ENCODE measurements at places on chromosomes 6 and 20.

- no peak for DNase-seq
Observed at GRCh38 chr6:97151601-97152000, 131.4 kb downstream of the MMS22L start.

DNA sequence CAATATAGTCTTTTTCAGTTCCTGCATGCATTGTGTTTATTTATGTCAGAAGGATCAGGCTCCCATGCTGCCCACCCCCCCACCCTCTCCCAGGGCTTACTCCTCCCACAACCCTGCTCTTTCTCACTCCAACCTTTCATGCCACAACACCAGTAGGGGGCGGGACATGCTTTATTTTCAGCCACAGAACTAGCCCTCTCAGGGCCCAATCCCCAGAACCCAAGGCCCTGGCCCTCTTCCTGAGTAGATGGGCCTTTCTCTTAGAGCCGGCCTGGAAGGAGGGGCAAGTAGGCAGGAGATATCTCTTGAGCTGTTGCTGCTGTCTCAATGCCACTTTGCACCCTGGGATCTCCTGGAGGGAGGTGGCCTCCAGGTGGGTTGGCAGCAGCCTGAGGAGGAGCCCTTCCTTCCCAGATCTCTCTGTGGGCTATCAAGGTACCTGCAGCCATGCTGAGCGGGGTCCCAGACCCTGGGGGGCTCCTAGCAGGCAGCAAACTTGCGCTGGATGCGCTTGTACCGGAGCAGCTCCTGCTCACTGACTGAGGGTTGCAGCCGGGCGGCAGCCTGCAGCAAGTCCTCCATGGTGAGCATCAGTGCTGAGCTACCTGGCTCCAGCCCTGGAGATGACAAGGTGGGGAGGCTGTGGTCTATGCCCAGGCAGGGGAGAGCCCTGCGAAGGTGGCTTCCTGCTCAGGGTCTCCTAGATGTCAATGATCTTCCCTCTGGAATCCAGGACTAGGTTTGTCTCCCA lies 3.5 kb downstream of the GNMT start:
- DNase-seq, result peak; percentile 62

DNA sequence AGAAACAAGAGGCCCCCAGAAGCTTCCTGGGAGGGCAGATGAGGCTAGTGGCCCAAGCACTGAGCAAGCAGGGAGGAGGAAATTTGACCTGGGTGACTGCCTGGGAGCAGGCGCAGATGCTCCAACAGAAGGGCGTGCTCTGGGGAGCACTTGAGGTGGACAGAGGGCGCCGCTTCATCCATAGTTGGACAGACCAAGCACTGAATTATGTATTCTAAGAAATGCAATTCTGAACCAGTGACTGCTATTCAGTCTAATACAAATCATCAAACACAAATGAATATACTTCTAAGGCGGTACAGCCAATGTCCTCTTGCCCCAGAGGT lies 28.7 kb upstream of the IRF4 start:
- no peak for DNase-seq

GRCh38 chr6:24060982-24061754 lies 64.8 kb upstream of the NRSN1 start:
- DNase-seq, result no peak

DNA sequence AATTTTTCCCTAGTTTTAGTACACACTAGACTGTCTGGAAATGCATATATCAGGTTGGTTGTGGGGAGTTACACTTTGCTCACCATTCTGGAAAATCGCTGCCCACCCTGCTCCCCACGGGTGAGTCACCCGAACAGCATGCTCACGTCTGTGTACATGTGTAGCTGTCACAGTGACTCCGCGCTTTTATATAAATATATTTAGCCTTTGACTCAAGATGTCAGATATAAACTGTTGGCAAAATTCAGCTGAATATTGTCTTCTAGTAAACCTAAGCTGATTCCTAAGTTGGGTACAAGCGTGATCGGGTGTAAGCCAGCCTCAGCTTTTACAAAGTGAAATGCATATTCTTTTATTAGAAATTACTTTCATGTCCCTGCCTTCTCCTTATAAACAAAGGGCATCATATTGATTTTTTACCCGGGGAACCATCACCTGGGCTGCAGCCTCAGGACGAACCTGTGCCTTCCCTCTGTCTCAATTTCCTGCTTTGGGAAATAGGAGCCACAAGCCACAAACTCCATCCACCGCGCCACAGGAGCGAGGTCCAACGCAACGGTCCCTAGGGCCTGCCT lies 4.3 kb downstream of the SDCBP2 start:
- no peak for DNase-seq

DNA sequence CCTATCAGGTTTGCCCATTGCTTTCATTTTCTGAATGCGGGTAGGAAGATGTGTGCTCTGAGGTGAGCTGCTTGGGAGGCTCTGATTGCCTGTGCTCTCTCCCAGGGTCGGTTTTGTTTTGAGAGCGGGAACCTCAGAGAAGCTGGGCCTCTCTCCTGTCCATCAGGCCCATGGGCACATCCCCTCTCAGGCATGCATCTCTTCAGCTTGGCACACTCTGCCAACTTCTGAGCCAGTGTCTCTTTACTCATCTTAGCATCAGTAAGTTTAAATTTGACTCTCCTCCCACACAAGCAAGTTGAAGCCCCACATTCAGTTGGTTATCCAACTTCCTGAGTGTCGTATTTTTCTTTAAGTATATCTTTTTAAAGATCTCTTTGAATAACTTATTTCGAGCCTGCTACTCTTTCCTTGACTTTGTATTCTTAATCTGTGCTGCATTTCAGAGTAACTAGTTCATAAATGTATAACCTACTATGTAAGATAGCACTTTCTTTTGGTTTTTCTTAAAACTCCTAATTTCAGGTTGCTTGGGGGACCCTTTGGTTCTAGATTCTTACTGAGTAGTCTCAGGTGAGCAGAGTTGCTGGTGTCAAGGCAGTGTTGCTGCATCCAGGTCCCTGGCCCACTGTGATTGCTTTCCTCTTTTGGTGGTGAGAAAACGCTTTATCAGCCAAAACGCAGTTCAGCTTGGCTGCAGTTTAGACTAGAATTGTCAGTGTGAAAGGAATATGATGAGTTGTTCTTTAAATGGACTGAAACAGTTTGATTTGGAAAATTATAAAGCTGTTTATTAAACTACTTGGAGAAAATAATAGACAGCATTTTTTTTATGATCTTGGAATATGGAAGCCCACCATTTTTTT lies 54.8 kb downstream of the SNX9 start:
- no peak for DNase-seq

GRCh38 chr6:33772902-33773472 lies 15.9 kb downstream of the LEMD2 start:
- DNase-seq, result no peak

DNA sequence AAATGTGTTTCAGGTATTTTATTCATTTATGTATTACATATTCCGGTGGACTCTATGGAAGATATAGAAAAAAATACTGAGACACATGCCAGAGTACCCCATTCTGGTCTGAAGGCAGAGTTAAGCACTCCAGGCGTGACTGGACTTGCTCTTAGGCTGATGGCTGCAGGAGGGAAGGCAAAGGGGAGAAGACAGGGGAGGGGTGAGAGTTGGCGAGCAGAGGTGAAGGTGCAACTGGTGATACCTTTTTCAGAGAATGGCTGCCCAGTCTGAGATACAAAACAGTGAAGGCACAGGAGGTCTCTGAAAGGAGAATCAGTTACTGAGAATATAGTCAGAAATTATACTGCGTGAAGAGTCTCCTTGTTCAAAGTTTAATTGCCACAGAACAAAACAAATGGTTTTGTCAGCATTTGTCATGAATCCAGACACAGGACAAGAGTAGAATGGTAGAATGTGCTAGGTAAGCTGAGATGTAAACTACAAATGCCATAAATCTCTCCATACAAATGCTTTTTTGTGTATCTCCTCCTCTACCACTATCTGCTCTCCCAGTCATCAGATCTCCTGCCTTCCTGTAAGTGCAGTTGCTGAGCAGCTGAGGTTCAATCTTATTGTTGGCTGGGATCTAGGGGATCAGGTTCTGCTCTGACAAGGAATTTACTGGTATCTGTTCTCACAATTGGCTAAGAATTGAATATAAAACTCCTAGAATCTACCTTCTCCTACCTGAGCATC lies 104.2 kb upstream of the DST start:
- DNase-seq, result no peak

DNA sequence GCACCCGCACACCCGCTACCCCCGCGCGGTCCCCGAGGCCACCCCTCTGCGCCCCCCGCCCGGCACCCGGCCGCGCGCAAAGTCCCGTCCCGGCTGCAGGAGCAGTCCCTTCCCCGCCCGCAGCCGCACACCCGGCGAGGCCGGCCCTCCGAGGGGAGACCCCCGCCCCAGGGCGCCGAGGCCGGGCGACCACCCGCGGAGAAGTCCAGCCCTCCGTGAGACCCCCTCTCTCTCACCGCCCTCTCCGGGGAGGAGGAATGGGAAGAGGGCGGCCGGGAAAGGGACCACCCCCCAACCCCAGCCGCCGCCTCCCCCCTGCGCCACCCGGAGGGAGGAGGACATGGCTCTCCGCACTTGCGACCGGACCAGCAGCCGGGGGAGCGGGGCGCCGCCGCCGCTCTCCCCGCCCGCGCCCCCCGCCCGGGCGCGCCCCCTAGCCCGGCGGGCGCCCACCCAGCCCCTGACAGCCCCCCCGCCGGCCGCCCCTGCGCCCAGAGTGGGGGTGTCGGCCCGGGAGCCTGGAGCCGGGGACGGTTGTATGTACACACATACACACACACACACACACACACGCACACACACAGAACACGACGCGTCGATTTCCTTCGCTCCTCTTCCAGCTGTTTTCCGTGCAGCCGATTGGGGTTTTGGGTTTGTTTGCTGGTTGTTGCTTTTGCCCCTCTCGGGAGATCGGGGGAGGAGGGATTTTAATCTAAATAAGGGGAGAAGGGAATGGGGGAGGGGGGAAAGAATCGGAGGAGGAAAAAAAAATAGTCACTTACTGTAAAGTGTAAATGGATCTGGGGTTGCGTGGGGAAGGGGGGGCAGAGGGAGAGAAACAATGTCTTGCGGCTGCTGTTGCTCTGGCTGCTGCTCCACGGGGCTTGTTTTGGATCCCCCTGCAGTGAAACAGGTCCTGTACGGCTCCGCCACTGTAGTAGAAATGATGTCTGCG lies at the start of gene ATXN1:
Gene ATXN1 (minus strand): TSS at position 945 of the 955 bp plus-strand sequence.
- peak; percentile 62 for DNase-seq

DNA sequence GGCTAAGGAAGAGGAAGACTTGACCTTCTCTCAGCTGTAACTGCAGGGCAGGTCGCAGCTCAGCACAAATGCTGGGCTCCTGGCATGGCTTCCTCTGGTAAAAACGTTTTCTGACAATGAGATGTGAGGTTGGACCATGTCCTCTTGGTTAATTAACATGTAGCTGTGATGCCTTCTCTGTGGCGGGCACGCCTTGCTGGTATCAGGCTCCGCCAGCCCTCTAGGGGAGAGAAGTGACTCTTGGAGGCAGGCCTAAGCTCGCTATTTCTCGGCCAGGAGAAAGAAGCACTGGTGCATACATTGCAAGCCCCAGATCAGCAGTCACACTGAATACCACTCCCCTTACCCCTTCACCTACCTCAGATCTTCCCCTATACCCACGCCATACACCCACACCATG lies 65.0 kb downstream of the QRSL1 start:
- DNase-seq, result no peak

DNA sequence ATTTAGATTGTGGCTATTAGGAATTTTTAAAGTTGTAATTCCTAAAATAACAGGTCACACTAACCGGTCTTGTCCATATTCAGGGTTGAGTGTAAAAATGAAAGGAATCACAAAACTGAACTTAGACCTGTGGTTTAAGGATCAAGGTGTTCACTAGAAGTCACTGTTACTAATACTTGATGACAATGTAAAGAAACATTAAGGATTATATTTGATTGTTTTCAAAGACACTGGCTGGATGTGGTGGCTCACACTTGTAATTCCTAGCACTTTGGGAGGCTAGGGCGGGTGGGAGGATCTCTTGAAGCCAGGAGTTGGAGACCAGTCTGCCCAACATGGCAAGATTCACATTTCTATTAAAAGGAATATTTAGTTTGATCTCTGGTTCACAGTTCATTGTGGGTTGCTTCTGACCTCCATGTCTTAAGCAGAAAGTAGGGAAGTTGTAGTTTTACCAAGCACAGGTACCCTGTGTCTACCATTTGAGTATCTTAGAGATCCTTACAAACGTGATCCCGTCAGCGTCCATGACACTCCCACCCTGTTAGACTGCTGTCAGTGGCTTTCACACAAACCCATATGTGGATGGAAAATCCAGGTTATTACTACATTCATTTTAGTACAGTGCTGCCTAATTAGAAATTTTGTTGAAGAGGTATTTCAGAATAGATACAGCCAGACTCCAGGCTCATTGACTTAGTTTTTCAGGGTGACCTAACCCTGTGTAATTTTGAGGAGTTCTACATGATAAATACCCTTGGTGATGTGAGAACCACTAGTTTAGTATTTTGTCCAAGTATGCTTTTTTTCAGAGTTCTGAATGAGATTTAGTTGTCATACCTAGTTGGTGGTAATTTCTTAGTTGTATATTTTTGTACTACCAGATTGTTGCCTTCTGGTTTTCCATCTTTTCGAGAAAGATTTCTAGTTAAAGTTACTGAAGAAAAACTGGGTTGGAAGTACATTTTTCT lies 10.2 kb downstream of the SRSF3 start:
- DNase-seq, result no peak

DNA sequence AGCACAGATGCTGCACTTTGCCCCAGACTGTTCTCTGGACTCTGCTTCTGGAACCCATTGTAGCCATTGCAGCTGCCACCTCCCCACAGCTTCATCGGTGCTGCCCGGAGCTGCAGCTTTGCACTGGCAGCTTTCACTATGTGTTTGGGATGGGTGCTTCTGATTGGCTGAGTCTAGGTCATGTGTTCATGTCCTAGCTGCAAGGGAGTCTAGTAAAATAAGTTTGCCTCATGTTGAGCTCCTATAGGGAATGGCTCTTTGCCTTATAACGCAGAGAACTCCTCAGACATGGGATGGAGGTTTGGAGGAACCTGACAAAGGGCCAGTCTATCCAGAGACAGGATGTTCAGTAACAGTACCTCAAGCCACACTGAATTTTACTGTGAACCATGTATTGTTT lies 268.0 kb downstream of the BMP7 start:
- DNase-seq, result no peak

- no peak for DNase-seq
Observed at GRCh38 chr6:99940582-99940981, 53.4 kb downstream of the MCHR2 start.

DNA sequence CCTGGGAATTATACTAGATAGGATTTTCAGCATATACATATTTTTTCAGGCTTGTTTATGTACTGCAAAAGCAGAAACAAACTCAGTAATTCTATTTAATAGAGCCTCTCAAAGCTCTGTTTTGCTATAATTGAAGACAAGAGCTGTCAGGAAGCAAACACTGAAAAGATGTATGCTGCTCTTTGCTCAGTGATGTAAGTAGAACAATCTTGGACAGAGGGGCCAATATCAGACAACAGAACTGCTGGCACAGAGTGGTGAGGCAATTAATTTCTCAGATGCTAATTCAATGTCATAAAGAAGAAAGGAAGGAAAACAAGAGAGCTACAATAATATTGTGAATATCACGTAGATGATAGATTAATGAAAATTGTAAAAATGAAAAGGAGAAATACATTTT lies 663.3 kb upstream of the ADGRB3 start:
- no peak for DNase-seq
